ENCODE measurements at places on chromosomes 16 and 17. TPM values are rescaled to one million over a fixed set of nuclear protein-coding genes. Genes with fewer than 3 reads are reported as not detected.

DNA sequence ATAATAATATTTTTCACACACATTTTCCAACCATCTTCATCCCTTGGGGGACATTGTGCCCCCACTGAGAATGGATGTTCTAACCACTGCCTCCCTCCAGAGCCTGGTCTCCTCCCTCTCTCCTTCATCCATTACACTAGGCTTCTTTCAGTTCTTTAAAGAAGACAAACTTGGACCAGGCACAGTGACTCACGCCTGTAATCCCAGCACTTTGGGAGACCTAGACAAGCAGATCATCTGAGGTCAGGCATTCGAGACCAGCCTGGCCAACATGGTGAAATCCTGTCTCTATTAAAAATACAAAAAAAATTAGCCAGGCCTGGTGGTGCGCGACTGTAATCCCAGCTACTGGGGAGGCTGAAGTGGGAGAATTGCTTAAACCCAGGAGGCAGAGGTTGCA, 6.5 kb downstream of the ALOX15 start:
- DNase-seq: no peak

DNA sequence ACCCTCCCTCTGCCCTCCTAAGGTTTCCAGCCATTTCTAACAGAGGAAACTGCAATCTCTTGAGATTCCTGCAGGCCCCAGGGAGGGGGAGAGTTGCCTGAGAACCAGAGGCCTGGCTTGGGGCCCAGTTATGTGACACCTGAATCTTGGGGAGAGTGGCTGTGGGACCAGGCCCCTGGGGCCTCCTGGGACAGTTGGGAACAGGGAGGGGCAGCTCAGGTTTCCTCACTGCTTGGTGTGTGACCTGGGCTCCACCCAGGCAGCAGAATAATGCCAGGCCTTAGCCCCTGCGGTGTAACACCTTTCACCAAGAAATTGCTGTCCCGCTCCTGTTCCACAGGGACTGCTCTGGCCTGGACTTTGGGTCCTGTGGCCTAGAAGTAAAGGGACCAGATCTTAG, 44.3 kb upstream of the CRHR1 start:
- DNase-seq: no peak

DNA sequence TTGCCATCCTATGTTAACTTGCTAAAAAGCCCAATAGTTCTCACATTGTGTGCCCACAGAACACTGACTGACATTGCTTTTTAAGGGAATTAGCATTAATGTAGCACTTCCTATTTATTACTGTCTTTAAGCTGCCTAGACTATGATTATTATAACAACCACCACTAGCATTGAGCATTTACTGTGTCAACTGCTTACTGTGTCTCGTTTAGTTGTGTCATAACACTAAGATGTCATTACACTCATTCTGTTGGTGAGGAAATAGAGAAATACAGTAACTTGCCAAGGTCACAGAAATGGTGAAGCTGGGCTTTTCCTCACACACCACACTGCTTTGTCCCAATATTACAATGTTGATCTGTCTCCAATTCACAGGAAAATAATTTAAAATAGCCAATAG, 30.2 kb downstream of the TRIM25 start:
- DNase-seq: no peak

Gene SKAP1
- total RNA-seq: 75.5 TPM

- no peak for DNase-seq
Observed at GRCh38 chr17:19510903-19511302, 22.8 kb upstream of the SLC47A1 start.

DNA sequence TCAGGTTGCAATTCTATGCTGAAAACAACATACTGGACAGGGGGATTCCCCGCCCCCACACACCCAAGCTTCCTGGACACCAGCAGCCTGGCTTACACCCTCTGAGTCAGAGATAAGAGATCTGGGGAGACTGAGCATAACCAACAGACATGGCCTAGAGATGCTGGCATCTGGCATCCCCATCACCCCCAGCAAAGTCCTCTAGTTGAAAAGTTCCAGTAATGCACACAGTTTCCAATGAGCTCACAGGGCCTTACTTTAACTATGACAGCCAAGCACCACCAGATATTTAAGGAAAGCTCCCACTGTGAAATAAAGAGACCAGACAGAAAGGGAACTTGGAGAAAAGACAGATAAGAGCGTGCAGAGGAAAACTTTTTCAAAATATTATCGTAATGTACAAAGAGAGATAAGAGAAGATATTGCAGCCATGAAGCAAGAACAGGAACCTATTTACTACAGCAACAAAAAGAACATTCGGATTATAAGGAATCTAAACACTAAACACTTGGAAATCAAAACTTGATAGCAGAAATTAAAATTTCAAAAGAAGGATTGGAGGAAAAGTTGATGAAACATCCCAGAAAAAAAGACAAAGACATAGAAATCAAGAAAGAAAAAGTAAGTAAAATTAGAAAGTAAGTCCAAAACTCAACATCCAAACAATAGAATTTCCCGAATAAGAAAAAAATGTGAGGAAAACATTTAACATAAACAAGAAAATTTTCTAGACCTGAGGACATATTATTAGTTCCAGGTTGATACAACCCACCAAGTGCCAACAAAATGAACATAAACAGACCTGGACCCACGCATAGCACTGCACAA, 17.2 kb upstream of the ALOX15 start:
- peak; percentile 54 for DNase-seq

Gene AIPL1
- total RNA-seq: not detected

Gene MYLK3
- total RNA-seq: not detected

DNA sequence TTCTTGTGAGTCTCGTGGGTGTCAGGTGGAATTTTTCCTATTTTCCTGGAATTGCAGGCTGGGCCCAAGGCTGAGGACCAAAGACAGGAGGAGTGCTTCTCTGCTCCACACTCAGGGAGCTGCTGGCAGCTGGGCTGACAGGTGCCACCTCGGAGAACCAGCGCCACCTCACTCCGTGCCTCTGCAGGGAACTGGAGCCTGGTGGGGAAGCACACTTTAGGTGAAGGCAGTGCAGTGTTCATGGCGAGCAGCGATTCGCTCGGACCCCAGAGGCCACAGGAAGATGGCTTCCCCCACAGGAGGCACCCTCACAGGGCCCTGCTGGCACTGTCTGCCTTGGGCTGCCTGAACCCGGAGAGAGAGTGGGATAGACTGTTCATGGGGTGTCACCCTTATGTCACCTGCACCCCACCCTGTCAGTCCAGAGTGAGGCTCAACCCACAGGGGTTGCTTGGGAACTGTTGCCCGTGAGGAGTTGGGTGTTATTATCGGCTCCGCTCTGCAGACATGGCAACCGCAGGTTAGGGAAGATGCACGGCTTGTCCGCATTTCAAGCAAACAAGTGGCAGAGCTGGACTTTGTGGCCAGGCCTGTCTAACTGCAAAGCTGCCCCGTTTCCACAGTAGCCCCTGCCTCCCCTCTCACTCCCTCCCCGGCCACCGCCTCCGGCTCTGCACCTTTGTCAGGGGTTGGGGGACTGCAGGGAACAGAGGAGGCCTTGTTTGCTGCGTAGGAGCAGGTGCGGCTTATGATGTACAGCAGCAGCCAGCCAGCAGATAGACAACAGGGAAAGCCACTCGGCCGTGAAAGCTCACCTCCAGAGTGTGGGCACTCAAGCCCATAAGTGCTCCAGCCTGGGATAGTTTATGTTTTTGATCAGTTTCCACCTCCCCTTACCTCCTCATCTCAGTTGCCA, 15.5 kb downstream of the TBC1D24 start:
- no peak for DNase-seq

Measured in activated CD8-positive, alpha-beta memory T cell treated with anti-CD3 and anti-CD28 coated beads, Interleukin-2, amount 10 ng/mL, durations not matched to agents 7 days and 5 days (primary cell).